ENCODE measurements at places on chromosomes 3 and 15.
A peak's percentile ranks its signal among the peaks of the same experiment; 100 is the strongest.

GRCh38 chr3:89171687-89172545, 64.5 kb downstream of the EPHA3 start:
- DNase-seq, result no peak

GRCh38 chr3:166190360-166190759, 353.1 kb upstream of the BCHE start:
- DNase-seq, result peak; percentile 10

- DNase-seq, result no peak
Measured at GRCh38 chr3:117846238-117846637, 1136.7 kb downstream of the TUSC7 start.

DNA sequence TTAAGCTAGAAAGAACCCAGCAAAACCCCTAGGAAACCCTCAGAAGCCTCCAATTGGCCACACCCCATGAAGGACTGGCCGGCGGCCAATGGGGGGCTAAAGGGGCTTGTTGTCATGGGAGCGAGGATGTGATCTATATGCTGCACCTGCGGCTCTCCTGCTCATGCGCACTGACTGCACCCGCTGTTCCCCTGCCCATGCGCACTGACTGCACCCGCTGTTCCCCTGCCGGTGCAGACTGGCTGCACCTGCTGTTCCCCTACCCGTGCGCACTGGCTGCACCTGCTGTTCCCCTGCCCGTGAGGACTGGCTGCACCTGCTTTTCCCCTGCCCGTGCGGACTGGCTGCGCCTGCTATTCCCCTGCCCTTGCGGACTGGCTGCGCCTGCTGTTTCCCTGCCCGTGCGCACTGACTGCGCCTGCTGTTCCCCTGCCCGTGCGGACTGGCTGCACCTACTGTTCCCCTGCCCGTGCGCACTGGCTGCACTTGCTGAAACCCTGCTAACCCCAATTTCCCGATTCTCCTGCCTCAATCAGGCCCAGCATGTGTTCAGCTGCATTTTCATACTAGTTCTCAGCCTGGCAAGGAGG, 16.8 kb upstream of the MCCC1 start:
- DNase-seq, result no peak

DNA sequence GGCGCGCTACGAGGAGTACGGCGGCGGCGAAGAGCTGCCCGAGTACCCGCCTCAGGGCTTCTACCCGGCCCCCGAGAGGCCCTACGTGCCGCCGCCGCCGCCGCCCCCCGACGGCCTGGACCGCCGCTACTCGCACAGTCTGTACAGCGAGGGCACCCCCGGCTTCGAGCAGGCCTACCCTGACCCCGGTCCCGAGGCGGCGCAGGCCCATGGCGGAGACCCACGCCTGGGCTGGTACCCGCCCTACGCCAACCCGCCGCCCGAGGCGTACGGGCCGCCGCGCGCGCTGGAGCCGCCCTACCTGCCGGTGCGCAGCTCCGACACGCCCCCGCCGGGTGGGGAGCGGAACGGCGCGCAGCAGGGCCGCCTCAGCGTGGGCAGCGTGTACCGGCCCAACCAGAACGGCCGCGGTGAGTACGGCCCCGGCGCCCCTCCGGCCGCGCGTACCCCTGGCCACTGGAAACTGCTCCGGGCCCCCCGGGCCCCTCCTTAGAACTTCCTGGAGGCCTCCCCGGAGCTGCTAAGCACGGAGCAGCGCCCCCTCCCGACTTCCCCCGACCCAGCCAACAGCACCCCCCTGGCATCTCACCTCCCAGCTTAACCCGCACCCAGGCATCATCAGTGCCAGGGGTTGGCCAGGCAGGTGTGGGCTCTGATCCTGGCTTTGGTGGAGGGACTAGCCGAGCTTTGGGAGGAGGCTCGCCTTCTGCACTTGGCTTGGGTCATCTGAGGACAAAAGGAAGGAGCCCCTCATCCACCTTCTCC, 1.4 kb downstream of the LOXL1 start:
- DNase-seq, result peak; percentile 52

- DNase-seq, result no peak
Measured at GRCh38 chr3:141900343-141900742, 23.9 kb downstream of the ATP1B3 start.

DNA sequence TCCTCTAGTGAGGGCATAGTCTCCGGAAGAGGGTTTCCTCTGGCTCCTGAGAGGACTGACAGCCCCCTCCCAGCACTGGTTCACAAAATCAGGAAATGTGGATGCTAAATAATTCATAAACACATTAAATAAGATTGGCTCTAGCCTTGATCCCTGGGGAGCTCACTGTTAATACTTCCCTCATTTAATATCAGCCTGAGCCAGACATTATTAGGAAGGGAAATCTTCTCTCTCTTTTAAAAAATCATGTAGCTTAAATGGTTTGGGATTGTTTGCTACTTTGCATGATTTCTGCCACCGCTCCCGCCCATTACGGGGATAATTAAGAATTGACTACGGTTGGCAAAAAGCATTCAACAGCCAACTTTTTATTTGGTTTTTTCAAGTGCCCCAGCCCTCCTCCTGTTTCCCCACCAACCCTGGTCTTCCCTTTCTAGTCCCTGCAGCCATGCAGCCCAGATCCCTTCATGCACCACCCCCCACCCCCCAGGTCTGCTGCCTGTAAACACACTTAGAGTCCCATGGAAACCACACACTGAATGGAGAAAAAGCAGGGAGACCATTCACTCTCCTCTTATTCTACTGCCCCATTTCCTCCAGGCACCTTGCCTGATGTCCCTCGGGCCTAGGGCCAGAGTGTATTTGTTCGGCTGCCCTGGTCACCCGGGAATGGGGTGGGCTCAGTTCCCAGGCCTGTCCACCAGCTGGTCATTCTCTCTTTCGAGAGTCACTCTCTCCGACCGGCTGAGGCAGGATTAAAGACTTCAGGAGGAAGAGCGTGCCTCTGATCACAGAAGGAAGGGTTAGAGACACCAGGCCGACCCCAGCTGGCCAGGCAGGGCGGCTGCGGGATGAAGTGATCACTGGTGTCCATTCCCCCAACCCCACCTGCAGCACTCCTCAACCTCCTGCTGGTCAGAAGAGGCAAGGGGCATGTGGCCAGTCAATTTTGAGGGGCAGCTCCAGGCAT, 45.1 kb downstream of the SEMA5B start:
- DNase-seq, result no peak

DNA sequence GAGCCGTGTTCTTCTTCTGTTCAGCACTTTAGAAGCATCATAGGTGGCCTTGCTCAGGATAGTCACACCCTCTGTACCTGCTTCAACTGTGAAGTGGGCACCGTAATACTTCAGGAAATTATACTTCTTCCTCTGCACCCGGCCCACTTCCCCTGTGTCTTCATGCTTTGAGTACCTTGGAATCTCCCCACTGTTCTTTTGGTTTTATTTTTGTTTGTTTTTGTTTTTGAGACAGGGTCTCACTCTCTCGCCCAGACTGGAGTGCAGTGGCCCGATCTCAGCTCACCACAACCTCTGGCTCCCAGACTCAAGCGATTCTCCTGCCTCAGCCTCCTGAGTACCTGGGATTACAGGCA, 1.7 kb downstream of the P2RY14 start:
- no peak for DNase-seq

- DNase-seq, result peak; percentile 28
Measured at GRCh38 chr3:49018707-49019006, 277 bp upstream of the DALRD3 start.

- no peak for DNase-seq
Measured at GRCh38 chr3:140695361-140696061, 17.6 kb downstream of the TRIM42 start.

- peak; percentile 99 for DNase-seq
Measured at GRCh38 chr15:49848282-49848724, 227.5 kb downstream of the DTWD1 start.

DNA sequence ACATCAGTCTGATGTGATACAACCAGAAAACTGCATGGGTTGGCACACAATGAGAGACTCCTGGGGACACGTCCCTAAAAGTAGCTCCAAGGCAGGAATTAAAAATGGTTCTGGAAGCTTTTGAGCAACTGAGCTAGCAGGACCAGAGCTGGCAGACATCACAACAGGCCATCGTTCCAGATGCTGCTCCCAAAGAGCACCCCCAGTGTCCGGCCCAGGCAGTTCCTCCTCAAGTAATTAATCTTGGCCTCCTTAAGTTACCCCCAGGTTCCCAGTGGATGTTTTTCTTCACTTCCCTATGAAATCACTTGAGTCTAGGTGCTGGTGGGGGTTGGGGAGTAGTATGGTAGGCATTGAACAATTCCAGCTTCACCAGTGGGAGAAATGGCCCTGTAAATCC, 711.6 kb downstream of the MECOM start:
- DNase-seq, result no peak
